ENCODE measurements at places on chromosomes 16 and 17. TPM values are rescaled to one million over a fixed set of nuclear protein-coding genes. Genes with fewer than 3 reads are reported as not detected.

DNA sequence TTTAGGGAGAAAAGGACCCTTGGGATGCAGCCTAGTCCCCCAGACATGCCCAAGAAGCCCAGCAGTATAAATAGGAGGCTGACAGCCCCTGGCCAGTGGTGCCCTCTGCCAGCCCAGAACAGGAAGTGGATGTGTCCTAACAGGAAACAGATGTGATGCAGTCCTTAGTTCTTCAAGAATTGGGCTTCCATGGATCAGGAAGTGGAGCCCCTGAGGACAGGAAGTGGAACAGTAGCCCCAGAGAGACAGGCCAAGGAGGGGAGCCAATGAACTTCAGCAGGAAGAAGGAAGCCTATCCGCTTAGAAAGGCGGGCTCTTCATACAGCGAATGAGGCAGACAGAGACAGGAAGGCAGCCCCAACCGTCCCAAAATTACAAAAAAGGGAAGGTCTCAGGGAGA lies 7.2 kb downstream of the CTF1 start:
- H3K27me3 ChIP-seq = no peaks in the 10 kb centered on the region
- DNase-seq = no peak
- H3K4me3 ChIP-seq = no peak overlapping the region
- no peaks in the 10 kb centered on the region for H3K36me3 ChIP-seq

DNA sequence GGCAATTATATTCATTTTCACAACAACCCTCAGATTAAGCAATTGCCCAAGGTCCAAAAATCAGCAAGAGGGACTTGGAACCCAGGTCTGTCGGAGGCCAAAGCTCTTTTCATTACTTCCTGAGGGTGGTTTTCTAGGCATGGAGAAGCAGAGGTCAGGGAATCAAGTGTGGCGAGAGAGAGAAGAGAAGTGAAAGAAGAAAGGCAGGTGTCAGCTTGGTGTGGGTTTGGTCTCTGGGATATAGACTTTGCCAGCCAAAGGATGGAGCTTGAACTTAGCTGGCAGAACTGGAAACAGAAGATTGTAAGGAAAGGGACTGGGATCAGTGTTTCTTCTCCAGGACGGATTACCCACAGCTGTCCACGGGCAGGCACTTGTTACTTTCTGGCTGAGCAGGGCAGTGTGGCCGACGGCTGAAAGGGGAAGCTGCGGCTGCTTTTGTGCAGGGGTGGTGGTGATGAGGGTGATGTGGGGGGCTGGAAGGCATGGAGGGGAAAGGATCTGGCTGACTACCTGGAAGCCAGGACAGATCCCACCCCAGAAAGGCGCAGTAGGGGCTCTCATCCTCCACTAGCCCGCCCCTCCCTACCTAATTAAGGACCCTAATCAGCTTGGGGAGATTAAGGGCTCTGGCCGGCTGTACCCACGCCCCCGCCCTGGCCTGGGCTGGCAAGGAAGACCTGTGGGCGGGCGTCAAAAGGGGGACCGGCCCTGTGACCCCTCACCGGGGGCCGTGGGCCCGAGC lies at the start of gene GUCY2D:
Gene GUCY2D (plus strand): TSS at position 640 of the 745 bp plus-strand sequence. CDS start 433 bp downstream, outside the sequence.
- no peak within 1 kb of the TSS for H3K27ac ChIP-seq
- H3K4me1 ChIP-seq = no peaks in the 10 kb centered on the region
- peak within 1 kb of the TSS; percentile 20 for H3K4me3 ChIP-seq
- peaks cover 62% of the 10 kb centered on the region for H3K27me3 ChIP-seq

GRCh38 chr17:5788266-5788900 lies 204.1 kb upstream of the NLRP1 start:
- H3K36me3 ChIP-seq = peaks cover 4% of the 10 kb centered on the region
- H3K27me3 ChIP-seq = peaks cover 34% of the 10 kb centered on the region
- peaks cover 14% of the 10 kb centered on the region for H3K4me1 ChIP-seq
- no peak overlapping the region for H3K27ac ChIP-seq
- H3K4me3 ChIP-seq = no peak overlapping the region

DNA sequence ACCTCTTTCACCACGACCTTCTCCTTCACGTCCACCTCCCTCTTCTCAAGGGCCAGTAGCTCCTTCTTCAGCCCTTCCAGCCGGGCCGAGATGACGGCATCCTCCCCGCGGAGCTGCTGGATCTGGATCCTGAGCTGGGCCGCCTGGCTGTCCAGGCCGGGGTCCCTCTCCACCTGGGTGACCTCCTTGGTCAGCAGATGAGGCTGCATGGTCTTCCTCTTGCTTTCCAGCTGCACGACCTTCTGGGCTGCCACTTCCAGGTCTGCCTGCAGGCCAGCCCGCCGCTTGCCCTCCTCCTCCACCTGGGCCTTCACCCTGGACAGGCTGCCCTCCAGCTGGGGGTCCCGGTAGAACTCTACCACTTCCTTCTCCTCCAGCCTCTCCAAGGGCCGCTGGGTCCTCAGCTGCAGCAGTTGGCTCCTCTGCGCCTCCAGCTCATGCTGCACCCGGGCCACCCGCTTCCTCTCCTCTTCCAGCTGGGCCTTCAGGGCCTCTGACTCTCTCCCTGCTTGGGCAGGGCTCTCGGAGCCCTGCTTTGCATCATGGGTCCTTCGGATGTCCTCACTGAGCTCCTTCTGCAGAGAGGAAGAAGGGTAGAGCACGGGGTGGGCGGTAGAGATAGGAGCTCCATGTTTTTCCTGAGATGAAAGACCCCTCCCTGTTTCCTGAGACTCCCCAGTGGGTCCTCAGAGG lies 9.5 kb downstream of the CDK3 start:
- H3K27me3 ChIP-seq = no peaks in the 10 kb centered on the region
- H3K4me3 ChIP-seq = no peak overlapping the region
- H3K27ac ChIP-seq = no peak overlapping the region
- H3K36me3 ChIP-seq = peaks cover 8% of the 10 kb centered on the region
- H3K4me1 ChIP-seq = peaks cover 14% of the 10 kb centered on the region
- no peak for DNase-seq

DNA sequence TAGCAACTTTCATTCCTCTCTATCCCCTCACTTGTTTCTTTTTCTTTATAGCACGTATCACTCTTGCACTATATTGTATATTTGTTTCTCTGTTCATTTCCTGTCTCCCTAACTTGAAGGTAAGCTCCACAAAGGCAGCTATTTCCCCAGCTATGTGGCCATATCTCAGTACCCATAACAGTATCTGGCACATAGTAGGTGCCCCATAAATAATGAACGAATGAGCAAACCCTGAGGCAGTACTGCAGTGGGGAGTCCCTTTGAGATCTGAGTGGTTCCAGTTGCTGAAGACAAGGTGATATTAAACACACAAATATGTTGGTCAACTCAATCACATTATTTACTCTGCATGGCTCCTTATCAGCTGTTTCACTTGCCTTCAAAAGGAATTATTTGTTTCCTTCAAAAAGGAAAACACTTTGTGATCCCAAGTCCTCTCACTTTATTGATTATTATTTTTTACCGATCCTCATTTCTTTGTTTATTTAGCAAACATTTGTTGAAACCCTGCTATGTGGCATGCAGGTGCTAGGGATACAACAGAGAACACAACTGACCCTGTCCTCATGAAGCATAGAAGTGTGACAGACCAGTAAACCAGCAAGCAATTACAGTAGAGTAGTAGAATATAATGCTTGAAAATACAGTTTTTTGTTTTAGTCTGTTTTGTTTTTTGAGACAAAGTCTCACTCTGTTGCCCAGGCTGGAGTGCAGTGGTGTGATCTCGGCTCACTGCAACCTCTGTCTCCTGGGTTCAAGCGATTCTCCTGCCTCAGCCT lies 5.7 kb upstream of the ADAP2 start:
- peaks cover 3% of the 10 kb centered on the region for H3K4me1 ChIP-seq
- no peaks in the 10 kb centered on the region for H3K36me3 ChIP-seq
- no peak overlapping the region for H3K4me3 ChIP-seq
- peaks cover 38% of the 10 kb centered on the region for H3K27me3 ChIP-seq

- no peak for DNase-seq
- H3K27ac ChIP-seq = no peak overlapping the region
- no peak overlapping the region for H3K4me3 ChIP-seq
- H3K36me3 ChIP-seq = no peaks in the 10 kb centered on the region
These were observed 27.9 kb downstream of the SLFN12 start for GRCh38 chr17:35404360-35404759.

DNA sequence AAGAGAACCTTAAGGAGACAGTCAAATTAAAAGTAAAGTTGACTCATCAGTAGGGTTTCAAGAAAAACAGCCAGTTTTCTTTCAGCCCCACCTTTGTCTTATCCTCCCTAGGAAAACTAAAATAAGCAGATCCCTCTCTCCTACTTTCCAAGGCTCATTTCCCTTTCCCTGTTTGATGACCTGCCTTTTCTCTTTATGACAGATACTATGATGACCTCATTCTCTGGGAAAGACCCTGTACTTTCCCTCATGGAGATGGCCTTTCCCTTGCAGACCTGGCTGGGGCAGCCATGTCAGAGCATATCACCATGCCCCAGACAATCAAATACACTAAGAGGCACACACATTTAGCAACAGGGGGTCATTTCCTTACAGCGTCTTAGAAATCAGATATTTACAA lies 53.6 kb downstream of the GPR139 start:
- DNase-seq = no peak
- H3K4me3 ChIP-seq = no peak overlapping the region
- H3K27me3 ChIP-seq = peaks cover 6% of the 10 kb centered on the region
- H3K4me1 ChIP-seq = no peaks in the 10 kb centered on the region
- no peak overlapping the region for H3K27ac ChIP-seq

DNA sequence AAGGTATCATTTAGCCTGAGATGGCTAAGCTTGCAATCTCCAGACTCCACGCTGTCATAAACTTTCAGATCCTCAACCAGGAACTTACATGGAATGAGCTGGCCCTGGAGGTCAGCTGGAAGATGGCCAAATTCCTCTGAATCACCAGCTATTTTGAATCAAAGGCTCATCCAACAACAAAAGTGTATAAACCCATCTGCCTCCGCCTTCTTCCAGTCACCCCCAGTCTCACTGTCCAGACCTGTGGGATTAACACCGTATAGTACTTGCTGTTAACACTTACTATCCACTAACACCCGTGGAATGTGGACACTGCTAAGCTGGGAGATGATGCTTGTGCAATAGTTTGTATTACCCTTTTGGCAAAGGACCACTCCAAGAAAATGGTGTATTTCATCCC lies 1.9 kb upstream of the LCMT1 start:
- H3K27ac ChIP-seq = peak overlapping the region; percentile 61
- H3K27me3 ChIP-seq = no peaks in the 10 kb centered on the region
- H3K36me3 ChIP-seq = peaks cover 4% of the 10 kb centered on the region

GRCh38 chr16:13634959-13635358 lies 285.0 kb upstream of the ERCC4 start:
- H3K36me3 ChIP-seq = no peaks in the 10 kb centered on the region
- peaks cover 12% of the 10 kb centered on the region for H3K27me3 ChIP-seq
- DNase-seq = no peak
- no peak overlapping the region for H3K4me3 ChIP-seq
- peaks cover 9% of the 10 kb centered on the region for H3K4me1 ChIP-seq

- no peak overlapping the region for H3K4me3 ChIP-seq
- peak overlapping the region; percentile 82 for H3K27ac ChIP-seq
- peaks cover 16% of the 10 kb centered on the region for H3K36me3 ChIP-seq
- no peaks in the 10 kb centered on the region for H3K27me3 ChIP-seq
These were observed 41.5 kb downstream of the USP22 start for GRCh38 chr17:21001111-21001812.

GRCh38 chr17:44848961-44849489 lies 1.3 kb downstream of the HIGD1B start:
- no peak overlapping the region for H3K4me3 ChIP-seq
- no peaks in the 10 kb centered on the region for H3K27me3 ChIP-seq
- H3K4me1 ChIP-seq = peaks cover 4% of the 10 kb centered on the region
- H3K36me3 ChIP-seq = peaks cover 30% of the 10 kb centered on the region
- H3K27ac ChIP-seq = no peak overlapping the region

DNA sequence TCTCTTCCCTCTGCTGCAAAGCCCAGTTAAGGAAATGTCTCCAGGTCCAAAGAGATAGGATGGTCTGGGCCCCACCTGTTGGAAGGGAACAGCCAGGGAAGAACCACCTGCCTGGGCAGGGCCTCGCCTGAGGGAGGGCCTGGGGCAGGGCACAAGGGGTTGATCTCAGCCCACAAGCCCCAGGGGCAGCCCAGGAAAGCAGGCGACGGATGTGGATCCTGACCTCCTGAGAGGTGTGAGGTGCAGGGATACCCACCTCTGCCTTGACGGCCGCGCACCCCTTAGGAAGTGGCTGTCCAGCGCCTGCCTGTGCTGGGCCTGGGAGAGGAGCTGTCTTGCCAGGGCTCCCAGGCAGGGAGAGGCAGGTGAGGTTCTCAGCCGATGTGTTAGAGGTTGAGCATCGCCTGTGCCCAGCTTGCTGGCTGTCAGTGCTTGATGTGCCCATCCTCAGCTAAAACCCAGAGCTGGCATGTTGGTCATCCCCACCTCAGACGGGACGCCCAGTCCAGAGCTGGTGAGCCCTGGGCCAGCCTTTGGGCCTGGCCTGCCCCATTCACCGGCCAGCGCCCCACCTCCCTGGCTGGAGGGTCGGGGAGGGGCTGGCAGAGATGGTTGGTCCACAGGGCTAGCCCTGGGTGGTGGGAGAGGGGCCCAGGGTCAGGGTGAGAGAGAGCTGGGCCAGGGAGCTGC lies 434 bp downstream of the CEMP1 start:
- H3K4me3 ChIP-seq = peak overlapping the region; percentile 98
- no peaks in the 10 kb centered on the region for H3K27me3 ChIP-seq
- DNase-seq = no peak
- H3K36me3 ChIP-seq = no peaks in the 10 kb centered on the region

DNA sequence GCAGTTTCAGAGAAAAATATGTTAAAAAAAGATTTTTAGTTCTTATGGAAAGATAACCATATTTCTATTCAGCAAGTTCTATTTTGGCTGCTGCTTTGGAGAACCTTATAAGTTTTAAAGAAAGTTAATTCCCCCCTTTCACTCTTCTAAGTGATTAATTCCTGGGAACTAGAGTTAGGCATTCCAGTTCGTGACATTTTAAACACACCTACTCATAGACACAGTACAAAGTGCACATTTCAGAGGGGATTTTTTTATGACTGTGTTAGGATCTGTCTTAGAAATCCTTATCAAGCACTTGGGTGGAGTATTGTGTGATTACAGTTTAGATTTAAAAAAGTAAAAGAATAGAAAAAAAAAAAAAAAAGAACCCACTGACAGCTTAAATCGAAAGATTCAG lies 3.5 kb upstream of the CDH11 start:
- peaks cover 49% of the 10 kb centered on the region for H3K27me3 ChIP-seq
- peaks cover 6% of the 10 kb centered on the region for H3K36me3 ChIP-seq
- no peak for DNase-seq
- H3K4me3 ChIP-seq = peak overlapping the region; percentile 31
- H3K4me1 ChIP-seq = peaks cover 15% of the 10 kb centered on the region

Gene TBC1D3E
- total RNA-seq = not detected

Gene ABCC3
- total RNA-seq = 10.6 TPM

Gene PIPOX
- 3.1 TPM for total RNA-seq

Gene SPATA22
- total RNA-seq = not detected

All from type B pancreatic cell (in vitro differentiated cells).